ENCODE measurements at places on chromosomes 3 and 15.

- no peak for DNase-seq
Measured at GRCh38 chr15:64699751-64700388, 75.5 kb downstream of the RBPMS2 start.

GRCh38 chr3:60617188-60617587 lies 634.1 kb downstream of the FHIT start:
- DNase-seq = no peak

DNA sequence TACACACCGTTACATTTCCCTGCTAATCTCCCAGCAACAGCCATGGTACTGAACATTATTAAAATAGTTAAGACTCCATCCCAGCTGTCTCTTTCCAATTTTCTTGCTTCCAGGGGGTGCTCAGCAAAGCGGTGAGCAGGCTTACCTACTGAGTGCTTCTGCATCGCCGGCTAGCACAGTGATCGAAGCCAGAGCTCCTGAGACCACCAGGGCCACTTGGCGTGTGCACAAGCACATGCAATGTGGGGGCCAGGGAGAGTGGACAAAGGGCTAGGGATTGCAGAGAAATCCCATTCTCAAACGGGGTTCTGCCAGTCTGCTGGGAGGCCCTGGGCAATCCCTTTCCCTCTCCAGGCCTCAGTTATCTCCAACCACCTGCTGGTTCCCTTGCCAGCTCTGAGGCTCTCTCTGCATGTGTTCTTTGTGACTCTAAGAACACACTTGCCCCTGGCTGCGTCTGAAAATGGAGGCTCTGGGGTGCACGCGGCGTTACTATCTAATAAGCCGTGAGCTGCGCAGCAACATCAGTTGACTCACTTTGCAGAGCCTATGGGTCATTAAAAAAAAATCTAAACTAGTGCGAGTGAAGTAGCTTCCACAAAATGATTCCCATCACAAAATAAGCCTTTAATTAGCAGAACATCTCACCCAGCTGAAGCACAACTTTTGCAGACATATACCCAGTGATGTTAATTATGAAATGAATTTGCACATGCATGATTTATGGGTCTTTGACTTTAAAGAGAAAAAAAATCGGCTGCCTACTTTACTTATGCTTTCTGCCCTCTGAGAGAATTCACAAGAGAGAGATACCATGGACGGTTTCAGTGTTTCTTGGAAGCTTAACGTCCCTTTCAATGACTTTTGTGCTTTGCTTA lies 271.5 kb downstream of the TLE3 start:
- DNase-seq = no peak

DNA sequence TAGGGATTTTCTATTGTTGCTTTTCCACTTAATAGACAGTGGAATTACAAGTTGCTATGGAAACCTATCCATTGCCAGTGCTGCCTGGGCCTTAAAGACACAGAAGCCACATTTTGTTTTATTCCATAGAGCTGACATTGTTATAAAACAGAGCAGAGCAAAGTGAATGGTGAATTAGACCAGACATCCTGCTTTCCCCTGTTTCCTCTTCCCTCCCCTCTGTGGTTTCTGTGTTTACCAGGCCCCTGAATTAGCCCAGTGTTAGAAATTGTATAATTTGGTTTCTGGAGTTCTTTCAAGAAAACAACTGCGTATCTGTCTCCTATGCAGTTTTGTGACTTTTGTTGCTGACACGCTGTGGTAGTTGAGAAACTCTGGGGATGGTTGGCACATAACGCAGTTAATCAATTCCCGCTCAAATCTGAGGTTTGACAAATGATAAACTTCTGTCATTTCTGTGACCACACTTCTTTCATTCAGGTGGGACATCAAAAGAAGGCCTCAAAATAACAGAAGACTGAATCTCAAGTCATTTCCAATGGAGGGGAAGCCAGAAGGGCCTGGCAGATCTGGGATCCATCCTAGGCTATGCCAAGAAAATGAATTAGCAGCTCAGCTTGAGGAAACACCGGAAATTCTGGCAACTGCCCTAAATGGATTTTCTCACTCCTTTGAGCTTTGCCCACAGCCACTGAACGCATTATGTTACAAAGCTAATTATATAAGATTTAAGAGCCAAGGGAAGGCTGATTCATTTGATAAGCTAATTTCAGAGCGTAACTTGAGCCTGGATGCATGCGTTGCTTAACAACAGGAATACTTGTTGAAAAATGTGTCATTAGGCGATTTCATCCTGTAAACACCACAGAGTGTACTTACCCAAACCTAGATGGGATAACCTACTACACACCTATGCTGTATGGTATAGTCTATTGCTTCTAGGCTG lies 46.9 kb downstream of the NR1D2 start:
- no peak for DNase-seq

GRCh38 chr3:173785004-173785403 lies 387.5 kb downstream of the NLGN1 start:
- DNase-seq = no peak

DNA sequence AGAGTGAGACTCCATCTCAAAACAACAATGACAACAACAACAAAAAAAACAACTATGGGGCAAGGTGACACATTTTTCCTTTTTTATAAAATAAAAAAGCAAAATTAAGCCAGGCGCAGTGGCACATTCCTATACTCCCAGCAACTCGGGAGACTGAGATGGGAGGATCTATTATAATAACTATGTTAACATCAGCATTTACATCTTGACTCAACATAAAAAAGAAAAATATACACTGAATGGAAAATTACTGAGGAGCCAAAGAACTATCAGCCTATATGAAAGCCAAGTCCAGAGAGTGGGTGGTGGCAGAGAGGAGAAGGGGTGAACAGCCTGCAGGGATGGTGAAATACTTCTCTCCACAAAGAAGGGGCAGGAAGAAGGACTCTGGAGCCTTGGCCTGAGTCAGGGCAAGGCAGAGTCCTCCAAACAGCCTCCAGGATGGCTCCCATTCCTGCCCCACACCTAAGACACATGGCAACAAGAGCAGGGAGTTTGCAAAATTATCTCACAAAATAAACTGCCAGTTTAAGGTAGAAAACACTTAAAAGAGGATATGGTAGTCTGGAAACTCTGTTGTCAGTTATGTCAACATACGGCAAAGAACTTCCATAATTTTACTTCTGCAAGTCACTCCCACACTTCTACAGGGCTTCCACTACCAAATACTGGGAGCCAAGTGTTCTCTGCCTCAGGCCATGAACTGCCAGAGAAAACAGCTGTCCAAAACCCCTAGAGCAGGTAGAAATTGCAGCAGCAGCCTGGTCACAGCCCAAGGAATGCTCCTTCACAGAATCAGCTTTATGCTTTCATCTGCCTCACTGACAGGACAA lies 25.9 kb downstream of the HSPBAP1 start:
- DNase-seq = no peak

DNA sequence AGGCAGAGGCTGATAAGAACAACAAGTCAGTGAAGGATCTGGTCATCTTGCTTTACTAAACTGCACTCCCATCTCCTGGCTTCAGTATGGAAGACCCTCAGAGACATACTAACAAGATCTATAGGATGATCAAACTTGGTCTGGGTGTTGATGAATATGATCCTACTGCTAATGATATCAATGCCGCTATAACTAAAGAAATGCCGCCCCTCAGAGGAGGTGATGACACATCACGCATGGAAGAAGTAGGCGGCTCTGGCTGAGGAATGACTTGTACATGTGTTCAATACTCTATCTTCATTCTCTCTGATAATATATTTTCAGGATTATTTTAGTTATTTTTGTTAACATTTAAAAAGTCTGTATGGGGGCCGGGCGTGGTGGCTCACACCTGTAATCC lies 17.5 kb upstream of the EIF2B5 start:
- DNase-seq = no peak

DNA sequence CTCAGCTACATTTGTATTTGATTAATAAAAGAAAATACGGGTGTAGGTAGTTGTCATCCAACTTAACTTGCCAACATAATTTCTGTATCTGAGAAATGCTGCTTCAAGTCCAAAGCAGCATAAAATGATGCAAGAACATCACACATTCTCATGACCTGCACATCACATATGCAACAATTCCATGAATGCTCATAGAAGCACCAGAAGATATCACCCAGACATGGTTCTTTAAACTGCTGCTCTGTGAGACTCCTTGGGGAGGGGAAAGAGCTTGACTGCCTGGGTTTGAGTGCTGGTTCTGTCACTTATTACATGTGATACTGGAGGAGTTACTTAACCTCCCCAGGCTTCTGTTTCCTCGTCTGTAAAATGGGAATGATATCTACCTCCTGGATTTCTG lies 39.4 kb downstream of the CHST14 start:
- no peak for DNase-seq

GRCh38 chr15:98683831-98684230 lies 35.5 kb downstream of the IGF1R start:
- DNase-seq = no peak

GRCh38 chr3:104388619-104389018 lies 978.1 kb upstream of the ALCAM start:
- DNase-seq = no peak

DNA sequence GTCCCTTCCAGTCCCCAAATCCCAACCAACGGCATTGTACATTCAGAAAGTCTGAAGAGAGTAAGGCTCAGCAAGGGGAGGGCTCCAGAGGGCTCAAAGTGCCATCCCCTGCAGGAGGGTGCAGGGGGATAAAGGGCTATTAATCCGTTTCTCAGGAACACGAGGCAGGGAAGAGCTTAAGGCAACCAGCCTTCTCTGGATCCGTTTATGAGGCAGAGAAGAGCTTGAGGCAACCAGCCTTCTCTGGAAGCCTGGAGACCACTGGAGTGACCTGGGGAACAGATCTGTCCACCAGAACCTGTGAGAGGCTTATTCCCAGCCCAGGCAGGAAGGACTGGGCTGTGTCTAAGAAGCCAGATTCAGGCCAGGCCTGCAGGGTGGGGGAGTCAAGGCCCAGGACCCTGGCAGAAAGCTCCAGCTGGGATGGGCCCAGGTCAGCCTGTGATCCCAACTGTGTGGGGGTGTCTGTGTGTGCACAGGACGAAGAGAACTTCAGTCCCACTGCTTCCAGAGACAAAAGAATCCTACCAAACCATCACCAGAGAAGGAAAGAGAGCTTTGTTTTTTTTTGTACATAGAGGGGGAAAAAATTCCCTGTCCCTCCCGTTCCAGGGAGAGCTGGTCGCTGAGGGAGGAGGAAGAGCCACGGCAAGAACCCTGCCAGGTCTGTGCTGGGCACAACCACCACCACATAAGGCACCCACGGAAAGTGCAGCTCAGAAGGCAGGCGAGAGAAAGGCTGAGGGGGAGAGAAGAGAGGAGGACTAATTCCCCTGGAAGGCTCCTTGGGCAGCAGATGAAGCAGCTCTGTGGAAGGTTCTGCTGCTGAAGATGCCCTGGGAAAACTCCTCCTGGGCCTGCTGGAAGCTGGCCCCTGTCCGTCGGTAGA lies 1.6 kb upstream of the ULK3 start:
- no peak for DNase-seq

DNA sequence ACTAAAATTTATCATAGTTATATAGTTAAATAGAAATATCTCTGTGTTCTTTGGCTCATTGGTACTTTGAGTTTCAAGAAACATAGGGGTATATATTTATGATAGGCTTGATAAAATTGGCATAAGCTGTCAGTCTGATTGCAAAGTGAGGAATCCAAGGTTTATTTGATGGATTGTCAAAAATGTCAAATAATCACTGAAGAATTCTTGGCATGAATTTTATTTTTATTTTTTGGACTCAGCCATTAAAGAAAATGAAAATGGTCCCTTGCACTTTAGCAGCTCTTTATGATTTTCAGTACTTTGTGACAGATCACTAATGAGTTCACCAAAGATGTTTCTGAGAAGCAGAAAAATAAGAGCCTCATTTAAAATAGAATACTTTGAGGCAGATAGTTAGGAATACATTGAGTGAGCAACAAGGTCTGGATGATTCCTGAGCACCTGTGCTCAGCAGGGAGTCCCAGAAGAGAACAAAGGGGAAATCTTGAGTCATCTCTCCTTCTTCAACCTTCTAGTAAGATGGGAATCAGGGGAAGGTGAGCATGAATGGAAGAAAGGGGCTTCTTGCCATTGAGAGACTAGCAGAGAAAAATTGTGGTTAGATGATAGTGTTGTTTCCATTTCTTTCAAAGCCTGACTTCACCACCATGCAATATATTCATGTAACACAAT lies 85.3 kb upstream of the VEPH1 start:
- no peak for DNase-seq

DNA sequence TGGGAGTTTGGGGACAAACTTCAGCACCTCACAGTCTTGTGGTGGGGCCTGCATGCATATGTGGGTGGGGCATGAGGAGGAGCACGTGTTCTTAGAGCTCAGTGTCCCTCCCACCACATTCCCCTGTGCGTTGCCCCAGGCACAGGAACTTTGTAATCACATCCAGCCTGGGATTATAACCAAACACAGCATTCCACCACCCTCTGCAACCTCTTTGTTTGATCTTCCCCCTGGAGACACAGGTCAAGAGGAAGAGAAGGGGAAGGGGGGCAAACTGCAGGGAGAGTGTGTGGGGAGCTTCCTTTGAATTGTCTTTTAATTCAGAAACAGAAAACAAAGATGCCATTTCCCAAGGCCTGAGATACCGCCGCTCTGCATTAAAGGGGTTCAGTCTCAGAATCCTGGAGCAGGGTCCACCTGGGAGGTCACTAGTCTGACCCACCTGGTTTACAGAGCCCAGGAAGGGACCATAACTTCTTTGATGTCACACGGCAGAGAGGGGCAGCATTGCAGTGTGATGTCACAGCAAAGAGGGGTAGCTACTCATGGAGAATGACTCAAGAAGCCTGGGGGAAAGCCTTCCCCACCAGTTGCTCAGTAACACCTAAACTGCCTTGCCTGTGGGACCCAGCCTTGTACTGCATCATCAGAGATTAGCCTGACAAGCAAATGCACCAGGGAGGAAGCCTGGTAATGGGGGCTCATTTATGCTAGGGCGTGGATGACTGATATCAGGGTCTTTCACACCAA lies 106.3 kb upstream of the RNU6-1 start:
- DNase-seq = no peak

DNA sequence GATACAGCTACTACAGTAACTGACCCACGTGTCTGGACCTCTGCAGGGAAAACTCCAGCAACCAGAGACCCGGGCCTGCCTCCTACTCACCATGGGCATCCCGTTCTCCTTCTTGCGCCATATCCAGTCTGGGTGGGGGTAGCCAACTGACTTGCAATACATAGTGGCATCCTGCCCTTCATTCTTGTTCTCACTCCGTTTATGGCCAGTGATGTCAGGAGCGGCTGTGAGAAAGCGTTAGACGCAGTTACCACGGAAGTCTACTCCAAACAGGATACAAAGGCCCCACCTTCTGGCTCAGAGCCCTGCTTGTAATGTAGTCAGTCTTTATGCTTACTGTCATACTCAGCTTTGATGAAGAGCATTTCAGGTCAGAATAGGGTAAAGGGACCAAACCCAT lies 59.6 kb downstream of the NPTN start:
- no peak for DNase-seq

DNA sequence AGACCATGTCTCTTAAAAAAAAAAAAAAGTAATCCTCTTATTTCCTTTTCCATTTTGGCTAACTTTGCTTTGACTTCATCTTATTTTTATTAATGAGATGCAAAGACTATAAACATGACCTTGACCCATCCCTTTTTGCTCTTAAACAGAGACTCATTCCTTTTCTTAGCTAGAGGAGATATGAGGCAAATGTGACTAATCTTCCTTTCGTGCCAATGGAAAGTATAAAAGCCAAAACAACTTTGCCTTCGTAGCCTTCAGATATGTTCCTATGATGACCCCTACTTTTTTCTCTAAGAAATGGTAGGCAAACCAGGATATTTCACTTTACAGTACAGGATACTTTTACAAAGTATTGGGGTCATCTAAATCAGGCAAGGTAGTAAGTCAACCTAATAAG lies 36.9 kb upstream of the GOLGB1 start:
- no peak for DNase-seq

GRCh38 chr15:100926258-100926657 lies 7.1 kb downstream of the LRRK1 start:
- DNase-seq = no peak
